ENCODE measurements at places on chromosomes 16 and 17.

DNA sequence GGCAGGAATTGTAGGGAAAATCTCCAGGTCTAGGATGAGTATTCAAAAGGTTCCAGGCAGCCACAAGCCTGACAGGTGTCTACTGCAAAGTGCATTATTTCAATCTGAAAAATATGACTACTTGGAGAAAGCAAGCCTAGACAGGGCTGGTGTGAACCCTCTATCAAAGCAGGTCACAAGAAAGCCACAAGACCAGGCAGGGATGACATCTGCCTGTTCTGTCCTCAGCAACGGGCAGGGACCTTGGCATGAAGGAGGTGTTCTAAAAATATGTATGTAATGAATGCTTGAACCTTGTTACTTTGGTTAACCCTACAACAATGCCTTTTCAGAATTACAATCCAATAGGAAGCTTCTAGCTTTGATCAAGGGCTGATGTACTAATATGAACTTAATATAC lies 1.2 kb upstream of the COX6A2 start:
- no peak for DNase-seq

- peak; percentile 28 for DNase-seq
These were observed at the start of gene DRC7 for GRCh38 chr16:57694725-57695679. Gene DRC7, plus strand, starts transcription at chr16:57694806. Its CDS starts 3,144 bp downstream, at chr16:57697950.

- DNase-seq: no peak
These were observed 11.1 kb downstream of the LDHD start for GRCh38 chr16:75105306-75106061.

- no peak for DNase-seq
These were observed 358.7 kb upstream of the CA10 start for GRCh38 chr17:52517176-52517575.

- DNase-seq: no peak
These were observed 23.2 kb upstream of the CACNG1 start for GRCh38 chr17:67021196-67021595.

DNA sequence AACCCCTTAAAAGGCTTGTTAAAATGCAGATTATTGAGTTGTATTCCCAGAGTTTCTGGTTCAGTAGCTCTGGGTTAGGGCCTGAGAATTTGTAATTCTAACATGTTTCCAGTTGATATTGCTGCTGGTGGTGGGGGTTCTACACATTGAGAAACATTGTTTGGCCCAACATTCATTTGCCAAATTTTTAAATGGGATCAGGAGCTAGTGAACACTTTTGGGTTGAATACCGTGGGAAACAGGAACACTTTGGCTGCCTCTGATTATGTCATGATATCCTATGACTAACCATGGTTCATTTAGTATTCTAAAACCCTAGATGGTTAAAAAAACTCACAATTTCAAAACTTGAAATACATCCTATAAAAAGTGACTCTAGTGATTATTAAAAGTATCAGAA lies 89.3 kb downstream of the RPGRIP1L start:
- no peak for DNase-seq

DNA sequence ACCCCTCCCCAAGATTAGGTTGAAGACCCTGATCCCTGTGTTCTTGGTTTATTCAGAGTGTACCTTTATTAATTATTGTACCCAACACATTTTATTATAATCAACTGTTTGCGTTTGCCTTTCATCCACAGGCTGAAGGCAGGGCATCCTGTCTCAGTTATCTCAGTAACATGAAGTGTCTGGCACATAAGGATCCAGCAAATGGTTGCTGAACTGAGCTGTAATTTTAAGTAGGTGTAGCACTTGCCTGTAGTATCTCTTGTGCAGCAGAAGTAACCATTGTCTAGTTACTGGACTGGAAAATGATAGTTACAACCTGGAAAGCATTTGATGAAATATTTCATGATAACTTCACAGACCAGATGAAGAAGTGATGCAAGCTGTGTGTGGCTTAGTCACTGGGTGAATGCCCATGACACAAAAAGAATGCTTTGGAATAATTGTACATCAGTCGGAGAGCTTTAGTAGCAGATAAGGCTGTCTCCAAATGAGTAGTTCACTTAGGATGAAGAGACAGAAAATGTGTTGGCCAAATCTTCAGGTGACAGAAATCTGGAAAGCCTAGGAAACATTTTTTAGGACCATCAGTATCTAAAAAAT lies 56.6 kb downstream of the ESRP2 start:
- DNase-seq: no peak

- DNase-seq: no peak
These were observed 49.5 kb downstream of the SRCIN1 start for GRCh38 chr17:38556239-38556638.

DNA sequence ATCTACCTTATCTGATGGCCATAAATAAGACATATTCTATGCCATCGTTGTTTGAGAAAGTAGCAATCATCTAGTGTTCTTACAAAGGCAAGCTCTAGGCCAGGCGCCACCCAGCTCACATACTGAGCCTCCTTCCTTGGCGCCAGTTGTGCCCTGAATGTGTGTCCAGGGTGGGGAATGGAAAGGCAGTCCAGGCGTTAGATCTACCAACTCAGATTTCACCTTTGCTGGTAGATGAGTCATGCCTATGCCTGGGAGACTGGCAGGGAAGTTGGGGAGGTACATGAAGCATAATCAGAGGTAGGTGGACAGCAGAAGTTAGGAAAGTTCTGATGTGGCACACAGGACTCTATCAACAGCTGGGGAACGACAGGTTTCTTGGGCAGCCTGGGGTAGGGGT lies 23.6 kb downstream of the SDR42E1 start:
- no peak for DNase-seq

- DNase-seq: no peak
These were observed 356.0 kb downstream of the C16orf95 start for GRCh38 chr16:86961171-86961601.

DNA sequence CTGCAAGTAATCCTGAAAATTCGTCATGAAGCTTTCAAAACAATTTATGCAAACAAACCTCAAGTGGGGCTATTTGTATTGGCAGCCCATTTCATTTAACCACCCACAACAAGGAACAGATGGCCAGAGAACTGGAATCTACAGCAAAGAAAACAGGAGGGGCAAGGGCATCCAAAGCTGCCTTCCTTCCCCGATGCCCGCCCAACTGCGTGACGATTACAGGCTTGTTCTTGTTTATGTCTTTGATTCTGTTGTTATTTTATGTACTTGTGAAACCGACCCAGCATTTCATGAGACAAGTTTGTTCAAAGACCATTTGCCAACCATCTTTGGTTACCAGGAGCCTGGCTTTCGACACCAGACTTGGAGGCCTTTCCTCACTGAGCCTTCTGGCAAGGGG lies 59.1 kb upstream of the IRX6 start:
- no peak for DNase-seq

- DNase-seq: no peak
These were observed 635 bp upstream of the FA2H start for GRCh38 chr16:74775255-74775654.

DNA sequence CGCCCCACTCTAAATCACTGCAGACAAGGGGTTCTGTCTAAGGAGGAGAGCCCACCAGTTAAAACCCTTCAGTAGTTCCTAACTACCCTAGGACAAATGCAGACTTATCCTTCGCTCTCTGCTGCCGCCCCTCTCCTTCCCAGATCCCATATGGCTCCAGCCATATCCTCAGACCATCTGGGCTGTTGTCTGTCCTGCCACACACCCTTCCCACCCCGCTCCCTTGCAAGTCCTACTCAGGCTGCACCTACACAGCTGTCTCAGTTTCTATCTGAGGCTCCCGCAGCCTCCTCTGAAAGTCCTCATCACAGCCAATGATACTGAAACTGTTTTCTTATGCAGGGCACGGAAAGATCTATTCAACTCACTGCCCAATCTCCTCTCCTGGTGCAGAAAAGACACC lies 720 bp upstream of the BCKDK start:
- DNase-seq: no peak

- DNase-seq: no peak
These were observed 22.6 kb downstream of the NTAN1 start for GRCh38 chr16:15033309-15033707.

- no peak for DNase-seq
These were observed 9.1 kb downstream of the FOXK2 start for GRCh38 chr17:82528484-82529265.

DNA sequence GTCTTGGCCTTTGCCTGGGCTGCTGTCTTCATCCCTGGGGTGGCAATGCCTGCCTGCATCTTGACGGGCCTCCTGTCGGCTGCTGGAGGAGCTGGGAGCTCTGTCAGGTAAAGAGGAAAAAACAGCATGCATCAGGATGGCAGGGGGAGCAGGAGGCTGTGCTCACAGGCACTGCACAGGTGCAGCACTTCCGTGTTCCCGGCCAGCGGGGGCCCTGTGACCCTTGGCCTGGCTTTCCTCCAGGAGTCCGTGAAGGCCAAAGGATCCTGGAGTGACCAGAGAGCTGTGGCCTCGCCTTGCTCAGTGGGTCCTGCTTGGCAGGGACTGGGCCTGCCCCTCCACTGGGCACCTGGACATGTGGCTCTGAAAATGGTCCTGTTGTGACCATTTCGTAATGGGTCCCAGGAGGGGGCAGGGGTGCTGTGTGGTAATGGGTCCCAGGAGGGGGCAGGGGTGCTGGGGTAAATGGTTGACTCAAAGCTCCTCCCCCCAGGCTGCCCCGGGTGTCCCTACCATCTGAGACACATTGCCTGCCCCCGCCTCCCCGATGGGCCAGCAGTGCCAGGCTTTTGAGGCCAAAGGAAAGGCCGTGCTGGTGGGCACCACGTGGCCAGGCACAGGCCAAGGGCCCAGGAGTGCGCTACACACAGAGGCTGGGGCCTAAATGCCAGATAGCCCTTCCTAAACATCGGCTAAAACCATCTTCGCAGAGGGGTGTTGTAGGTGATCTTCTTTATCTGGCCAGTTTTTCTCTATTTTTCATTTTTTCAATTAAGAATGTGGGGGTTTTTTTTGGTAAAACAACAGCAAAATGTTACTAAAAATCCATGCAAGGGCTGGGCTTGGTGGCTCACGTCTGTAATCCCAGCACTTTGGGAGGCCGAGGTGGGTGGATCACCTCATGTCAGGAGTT lies 4.0 kb upstream of the FASN start:
- DNase-seq: no peak

DNA sequence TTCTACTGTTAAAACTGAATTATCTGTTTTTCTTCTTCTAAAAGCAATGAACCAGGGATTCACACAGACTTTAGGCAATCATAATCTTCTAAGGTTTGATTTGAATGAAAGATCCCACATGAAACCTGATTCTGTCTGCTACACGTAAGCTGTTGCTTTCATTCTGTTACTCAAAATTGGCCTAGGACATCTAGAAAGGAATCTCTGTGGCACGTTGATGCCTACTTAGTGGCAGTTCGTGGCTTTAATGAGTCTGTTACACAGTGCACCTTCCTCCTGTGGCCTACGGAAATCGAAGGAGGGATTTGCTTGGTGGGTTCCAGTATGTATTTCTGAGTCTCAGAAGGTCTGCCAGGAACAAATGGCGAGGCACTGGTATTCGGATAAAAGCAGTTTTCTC lies 489.4 kb upstream of the HSBP1 start:
- no peak for DNase-seq

DNA sequence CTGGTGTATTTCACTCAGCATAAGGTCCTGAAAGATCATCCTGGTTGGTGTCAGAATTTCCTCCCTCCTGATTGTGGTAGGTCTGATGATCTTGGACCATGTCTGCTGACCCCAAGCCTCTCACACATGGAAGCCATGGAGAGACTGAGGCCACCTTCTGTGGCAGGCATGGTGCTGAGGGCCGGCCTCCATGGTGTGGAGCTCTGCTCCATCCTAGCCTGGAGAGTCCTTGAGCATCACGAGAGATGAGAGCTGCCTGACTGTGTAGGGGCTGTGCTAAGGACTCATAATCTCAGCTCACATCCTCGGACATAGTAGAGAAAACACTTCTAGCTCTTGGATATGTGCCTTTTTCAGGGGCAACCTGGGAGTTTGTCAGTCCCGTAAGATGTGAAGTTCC lies 40.6 kb downstream of the MPRIP start:
- no peak for DNase-seq

DNA sequence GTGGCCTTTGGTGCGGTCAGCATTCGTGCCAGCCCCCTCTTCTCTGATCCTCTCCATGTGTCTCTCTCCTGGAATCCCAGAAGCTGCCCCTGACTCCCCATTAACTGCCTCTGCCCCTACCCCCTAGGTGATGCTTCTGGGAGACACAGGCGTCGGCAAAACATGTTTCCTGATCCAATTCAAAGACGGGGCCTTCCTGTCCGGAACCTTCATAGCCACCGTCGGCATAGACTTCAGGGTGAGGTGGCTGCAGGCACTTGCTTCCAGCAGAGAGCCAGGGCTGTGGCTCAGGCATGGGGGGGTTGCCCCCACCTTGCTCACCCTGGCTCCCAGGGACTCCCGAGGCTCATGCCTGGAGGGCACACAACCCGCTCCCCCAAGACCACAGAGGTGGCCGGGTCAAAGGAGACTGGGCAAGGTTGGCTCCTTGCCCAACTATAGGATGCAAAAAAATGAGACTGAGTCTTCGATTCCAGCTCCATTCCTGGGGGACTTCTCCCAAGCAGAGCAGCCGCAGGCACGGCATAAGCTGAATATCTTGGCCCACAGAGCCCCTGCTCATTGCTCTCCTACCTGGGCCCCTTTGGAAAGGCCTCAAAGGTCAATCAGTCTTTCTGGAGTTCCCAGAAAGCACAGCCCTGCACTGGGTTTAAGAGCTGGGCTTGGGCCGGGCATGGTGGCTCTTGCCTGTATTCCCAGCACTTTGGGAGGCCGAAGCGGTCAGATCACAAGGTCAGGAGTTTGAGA lies 3.8 kb downstream of the RAB37 start:
- no peak for DNase-seq

GRCh38 chr16:23615805-23616204 lies 19.7 kb upstream of the NDUFAB1 start:
- DNase-seq: no peak

DNA sequence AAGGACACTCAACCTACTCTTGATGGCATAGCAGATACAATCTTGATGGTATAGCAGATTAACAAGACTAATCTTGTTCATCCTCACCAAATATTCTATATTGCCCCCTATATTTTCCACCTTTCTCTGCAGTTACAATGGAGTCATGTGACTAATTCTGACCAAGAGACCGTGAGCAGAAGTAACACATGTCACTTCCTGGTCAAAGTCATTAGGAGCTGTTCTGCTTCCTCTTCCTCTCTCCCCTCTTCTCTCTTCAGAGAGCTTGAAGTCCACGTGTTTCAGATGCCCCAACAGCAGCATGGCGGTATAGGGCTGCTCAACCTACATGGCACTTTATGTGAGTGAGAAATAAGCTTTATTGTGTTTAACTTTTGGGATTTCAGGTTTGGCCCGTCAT lies 55.3 kb upstream of the ERCC4 start:
- peak; percentile 11 for DNase-seq

DNA sequence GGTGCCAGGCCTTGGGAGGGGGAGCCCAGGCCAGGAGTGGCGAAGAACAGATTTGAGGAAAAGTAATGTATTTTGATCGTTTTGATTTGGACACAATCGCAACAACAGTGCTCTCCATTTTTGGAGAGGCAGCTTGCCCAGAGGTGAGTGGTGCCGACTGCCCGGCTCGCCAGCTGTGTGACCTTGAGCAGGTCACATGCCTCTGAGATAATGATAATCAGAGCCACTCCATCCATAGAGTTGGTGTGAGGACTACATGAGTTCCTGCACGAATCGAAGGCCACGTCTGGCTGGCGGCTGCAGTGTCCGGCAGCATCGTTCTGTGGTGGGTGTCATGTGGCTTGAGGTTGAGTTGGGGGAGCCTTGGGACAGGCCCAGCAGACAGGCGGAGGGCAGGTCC lies 20.7 kb downstream of the LLGL2 start:
- DNase-seq: no peak
